Activated naive CD8-positive, alpha-beta T cell treated with anti-CD3 and anti-CD28 coated beads, Interleukin-2, amount 10 ng/mL, durations not matched to agents 7 days and 5 days (primary cell): ENCODE measurements at places on chromosomes 4 and X. TPM values are rescaled to one million over a fixed set of nuclear protein-coding genes. Genes with fewer than 3 reads are reported as not detected.
A peak's percentile ranks its signal among the peaks of the same experiment; 100 is the strongest.

DNA sequence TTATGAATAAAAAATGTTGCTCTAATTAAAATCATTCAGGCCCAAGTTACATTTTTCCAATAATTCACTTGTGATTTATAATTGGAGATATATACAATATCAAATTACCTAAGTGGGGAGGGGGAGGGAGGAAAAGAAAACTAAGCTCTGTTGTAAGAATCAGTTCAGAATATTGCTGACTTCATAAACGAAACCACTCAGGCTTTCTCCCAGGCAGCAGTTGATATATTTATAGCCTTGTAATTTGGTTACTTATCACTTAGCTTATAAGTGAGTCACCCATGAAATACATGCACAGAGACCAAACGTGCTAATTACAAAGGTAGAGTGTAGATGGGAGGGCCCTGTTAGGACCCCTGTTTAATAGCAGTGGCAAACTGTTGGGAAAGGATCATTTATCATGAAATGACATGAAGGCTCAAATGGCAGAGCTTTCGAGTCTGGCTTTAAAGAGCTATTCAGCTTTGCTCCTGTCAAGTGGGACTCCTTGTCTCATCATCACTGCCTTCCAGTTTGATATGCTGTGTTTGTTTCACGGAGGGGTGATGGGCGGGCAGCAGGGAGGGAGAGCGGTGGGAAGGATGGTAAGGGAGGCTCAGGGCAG lies 105.6 kb upstream of the PGRMC2 start:
- H3K36me3 ChIP-seq: peaks cover 4% of the 10 kb centered on the region
- no peak overlapping the region for H3K27ac ChIP-seq
- H3K27me3 ChIP-seq: no peaks in the 10 kb centered on the region
- peaks cover 3% of the 10 kb centered on the region for H3K4me1 ChIP-seq
- no peak for DNase-seq

The BANK1 gene
- 0.51 TPM for total RNA-seq

The HTN3 gene
- total RNA-seq: not detected

GRCh38 chr4:184096561-184097240 lies 121.0 kb downstream of the ENPP6 start:
- H3K4me1 ChIP-seq: peaks cover 4% of the 10 kb centered on the region
- no peaks in the 10 kb centered on the region for H3K36me3 ChIP-seq
- no peak overlapping the region for H3K27ac ChIP-seq
- peak overlapping the region; percentile 68 for H3K4me3 ChIP-seq
- H3K27me3 ChIP-seq: peaks cover 11% of the 10 kb centered on the region

DNA sequence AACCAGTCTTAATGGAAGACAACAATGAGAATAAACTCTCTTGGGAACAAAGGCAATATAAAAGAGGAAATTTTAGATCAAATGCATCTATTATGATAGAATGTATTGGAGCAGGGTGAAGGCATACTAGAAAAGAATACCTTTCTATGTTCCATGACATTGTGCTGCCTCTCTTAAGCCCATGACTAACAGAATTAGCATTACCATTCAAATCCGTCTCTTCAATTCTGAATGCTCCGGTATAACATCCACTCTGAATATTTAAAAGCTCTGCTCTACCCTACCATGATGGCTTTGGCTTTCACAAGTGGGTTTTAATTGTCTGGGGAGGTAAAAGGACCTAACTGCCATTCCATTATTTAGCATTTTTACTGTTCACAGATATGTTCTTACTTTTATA lies 1878.4 kb downstream of the ARAP2 start:
- H3K27me3 ChIP-seq: no peaks in the 10 kb centered on the region
- no peaks in the 10 kb centered on the region for H3K4me1 ChIP-seq
- no peak overlapping the region for H3K27ac ChIP-seq
- DNase-seq: no peak
- H3K36me3 ChIP-seq: no peaks in the 10 kb centered on the region
- H3K4me3 ChIP-seq: no peak overlapping the region

The USP51 gene
- total RNA-seq: 1.6 TPM

DNA sequence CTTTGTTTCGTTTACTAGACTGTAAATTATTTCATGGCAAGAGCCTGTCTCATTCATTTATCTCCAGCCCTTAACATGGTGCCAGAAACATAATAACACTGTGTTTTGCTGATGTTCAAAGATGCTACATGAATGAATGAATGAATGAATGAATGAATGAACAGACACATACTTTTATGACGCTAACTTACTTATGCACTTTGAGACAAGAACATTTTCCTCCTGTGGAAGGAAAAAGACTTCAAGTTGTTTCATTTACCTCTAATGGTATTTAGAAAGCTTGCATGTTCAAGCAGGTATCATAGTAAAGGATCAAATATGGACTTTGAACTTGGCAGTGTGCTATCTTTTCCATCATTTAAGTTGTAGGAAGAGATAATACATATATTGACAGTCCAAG lies 131.6 kb downstream of the GLRA2 start:
- no peak overlapping the region for H3K4me3 ChIP-seq
- DNase-seq: no peak
- no peaks in the 10 kb centered on the region for H3K27me3 ChIP-seq
- no peaks in the 10 kb centered on the region for H3K4me1 ChIP-seq
- H3K36me3 ChIP-seq: no peaks in the 10 kb centered on the region
- H3K27ac ChIP-seq: no peak overlapping the region

DNA sequence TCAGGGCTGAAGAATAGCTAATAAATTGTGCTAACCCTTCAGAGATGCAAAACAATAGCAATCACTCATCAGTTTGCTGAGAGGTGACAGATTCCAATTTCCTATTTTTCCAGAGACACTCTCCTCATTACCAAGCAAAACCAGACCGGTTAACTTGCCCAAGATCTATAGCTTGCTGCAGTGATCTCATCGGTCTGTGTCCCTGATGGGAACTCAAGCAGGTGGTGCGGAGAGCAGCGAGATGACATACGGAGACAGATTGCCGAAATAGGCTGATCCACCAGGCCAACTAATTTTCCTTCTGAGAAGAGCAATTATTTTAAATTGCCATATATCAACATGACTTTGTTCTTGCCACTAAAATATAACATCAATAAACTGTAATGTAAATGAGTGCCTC lies 10.5 kb upstream of the DCHS2 start:
- no peaks in the 10 kb centered on the region for H3K36me3 ChIP-seq
- H3K27me3 ChIP-seq: peaks cover 36% of the 10 kb centered on the region
- H3K27ac ChIP-seq: no peak overlapping the region
- DNase-seq: no peak

The BBS12 gene
- total RNA-seq: 2.7 TPM

DNA sequence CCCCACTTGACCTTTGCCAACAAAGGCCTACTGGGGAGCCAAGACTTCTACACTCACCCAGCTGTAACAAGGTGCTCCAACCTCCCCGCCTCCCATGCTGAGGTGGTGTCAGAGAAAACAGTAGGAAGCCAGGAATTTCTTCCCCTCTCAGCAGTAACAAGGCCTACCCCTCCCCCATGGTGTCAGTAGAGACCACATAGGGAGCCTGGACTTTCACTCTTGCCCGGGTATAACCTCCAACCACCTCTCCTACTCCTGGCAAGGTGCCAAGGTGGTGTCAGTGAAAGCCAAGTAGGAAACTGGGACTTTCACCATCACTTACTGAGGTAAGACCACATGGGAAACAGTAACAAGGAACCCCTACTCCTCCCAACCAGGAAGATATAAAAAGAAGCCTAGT lies 93.1 kb downstream of the SLC16A2 start:
- H3K27me3 ChIP-seq: no peaks in the 10 kb centered on the region
- H3K4me1 ChIP-seq: no peaks in the 10 kb centered on the region
- H3K27ac ChIP-seq: no peak overlapping the region

DNA sequence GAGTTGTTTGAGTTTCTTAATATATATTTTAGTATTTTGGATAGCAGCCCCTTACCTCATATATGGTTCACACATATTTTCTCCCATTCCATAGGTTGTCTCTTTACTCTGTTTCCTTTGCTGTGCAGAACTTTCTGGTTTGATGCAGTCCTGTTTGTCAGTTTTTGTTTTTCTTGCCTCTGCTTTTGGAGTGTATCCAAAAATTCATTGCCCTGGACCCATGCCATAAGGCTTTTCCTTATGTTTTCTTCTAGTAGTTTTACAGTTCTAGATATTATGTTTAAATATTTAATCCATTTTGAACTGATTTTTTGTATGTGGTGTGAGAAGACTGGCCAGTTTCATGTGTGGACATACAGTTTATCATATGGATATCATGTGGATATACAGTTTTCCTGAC lies 58.5 kb upstream of the NUDT6 start:
- no peak for DNase-seq
- no peaks in the 10 kb centered on the region for H3K27me3 ChIP-seq
- H3K27ac ChIP-seq: no peak overlapping the region
- no peaks in the 10 kb centered on the region for H3K4me1 ChIP-seq
- H3K4me3 ChIP-seq: no peak overlapping the region
- peaks cover 66% of the 10 kb centered on the region for H3K36me3 ChIP-seq
